ENCODE measurements at places on chromosomes 3 and 15.
A peak's percentile ranks its signal among the peaks of the same experiment; 100 is the strongest.

GRCh38 chr3:46006238-46007032 lies 10.8 kb upstream of the FYCO1 start:
- DNase-seq = no peak

GRCh38 chr3:110272525-110272924 lies 799.1 kb upstream of the NECTIN3 start:
- DNase-seq = no peak

- DNase-seq = no peak
These were observed 315.3 kb upstream of the UBE2E2 start for GRCh38 chr3:22887664-22888291.

- DNase-seq = no peak
These were observed 417.1 kb downstream of the TAFA4 start for GRCh38 chr3:68515237-68515636.

DNA sequence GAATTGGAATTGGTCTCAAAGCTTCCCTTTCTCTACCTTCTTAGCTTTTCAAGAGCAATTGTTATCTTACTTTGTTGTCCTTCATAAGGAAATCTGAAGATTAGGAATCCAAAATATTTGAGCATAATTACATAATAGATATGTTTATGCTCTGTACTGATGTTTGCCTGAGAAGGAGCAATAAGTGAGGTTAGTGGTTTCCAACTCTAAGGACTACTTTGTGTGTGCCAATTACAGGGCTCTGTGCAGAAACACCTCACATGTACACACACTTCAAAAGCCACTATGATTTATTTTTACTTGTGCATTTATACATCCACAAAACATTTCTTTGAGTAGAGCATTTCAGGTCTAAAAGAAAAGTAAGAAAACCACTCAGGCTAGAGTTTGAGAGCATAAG lies 49.9 kb downstream of the MME start:
- DNase-seq = no peak

- no peak for DNase-seq
These were observed 420.3 kb upstream of the CFAP20DC start for GRCh38 chr3:59469948-59470723.

DNA sequence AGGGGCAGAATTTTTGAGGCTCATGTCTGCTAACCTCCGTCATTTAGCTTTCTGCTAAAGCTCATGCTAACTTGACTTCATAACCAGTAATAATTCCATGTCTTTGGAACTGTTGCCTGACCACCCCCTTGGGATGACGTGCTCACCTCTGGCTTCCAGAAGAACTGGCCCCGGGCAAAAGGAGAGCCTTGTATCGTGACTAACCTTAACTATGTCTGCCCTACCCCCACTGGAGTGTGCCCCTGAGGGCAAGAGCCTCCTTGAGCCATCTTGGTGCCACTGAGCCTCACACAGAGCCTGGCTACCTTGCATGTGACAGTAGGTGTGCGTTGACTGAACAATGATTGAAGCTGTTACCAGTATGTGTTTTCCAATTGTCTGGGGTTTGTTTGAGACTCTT lies 4.7 kb downstream of the LRRK1 start:
- no peak for DNase-seq

DNA sequence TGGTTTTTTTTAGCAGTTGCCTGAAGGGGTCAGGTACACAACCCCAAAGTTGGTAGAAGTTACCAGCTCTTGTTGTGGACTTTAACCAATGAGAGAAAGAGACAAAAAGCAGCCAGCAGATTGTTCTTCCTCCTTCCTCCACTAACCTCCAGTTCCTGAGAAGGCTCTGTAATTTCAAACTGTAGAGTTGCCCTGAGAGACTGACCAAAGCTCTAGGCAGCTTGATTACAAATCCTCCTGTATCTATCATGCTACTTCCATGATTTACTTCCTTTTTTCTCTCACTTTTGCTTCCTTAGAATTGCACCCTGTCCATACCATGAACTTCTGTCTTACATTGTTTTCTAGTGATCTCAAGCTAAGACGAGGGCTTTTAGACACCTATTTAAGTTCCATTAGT lies 29.2 kb downstream of the NSUN3 start:
- no peak for DNase-seq

GRCh38 chr3:11335056-11335608 lies 62.9 kb downstream of the ATG7 start:
- no peak for DNase-seq

- no peak for DNase-seq
These were observed 20.7 kb downstream of the PLEKHO2 start for GRCh38 chr15:64862408-64862807.

DNA sequence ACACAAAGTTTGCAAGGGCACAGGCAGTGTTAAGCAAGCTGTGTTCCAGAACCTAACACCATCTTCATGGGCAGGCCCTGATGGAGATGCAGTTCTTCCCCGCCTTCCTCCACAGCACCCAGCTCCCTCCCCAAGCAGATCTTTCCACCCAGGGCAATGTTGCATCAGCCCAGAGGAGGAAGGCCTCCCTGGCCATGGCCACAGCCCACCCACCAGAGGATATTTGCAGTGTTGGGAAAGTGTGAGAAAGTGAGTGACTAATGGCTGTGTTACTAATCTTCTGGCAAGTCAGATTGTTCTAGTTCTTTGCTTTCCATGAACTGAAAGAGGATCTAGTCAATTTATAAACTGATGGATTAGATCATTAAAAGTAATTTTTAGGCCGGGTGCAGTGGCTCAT lies 42.0 kb upstream of the ATP10A start:
- DNase-seq = no peak

DNA sequence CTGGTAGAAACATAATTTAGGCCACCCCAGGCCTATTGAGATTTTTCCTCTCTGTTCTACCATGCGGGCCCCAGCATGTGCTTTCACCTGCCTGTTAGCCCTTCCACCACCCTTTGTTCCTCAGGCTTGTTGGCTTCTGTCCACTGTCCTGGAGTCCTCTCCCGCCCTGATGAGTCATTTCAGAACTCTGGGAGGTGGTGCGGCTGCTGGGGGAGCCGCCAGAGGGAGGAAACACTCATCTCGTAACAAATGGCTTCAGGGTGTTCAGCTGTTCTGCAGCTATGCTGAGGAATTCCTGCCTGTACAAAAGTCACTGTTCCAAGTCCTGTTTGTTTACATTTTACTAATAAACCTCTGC lies 36.3 kb downstream of the LRTM1 start:
- DNase-seq = peak; percentile 85

DNA sequence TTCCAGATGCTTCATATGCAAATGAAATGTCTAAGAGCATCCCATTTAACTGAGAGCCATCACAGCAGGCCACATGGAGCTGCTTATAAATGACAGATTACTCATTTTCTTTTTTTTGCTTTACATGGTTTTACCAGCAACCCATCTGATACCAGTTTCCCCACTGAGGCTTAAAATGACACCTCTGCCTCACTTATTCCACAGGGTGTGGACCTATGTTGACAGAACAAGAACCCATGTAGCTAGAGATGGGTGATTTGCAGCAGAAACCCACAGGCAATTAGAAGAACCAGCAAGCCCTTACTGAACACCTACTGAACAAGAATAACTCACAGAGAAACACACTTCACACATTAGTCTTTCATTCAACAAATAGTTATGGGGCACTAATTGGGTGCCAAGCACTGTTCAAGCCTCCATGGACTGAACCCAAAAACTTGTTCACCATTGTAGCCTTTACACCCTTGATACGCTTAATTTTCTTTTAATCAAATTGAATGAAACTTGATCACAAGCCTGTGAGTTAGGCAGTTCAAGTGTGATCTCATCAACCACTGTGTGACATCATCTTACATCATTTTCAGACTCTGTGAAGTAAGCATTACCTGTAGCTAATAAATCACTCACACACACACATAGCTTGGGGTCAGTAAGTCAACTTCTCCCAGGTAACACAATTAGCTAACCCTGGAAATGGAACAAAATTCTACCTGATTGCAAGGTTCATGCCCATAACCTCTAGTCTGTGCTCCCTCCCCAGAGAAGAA lies 45.4 kb downstream of the MAGI1 start:
- DNase-seq = no peak

GRCh38 chr3:195113048-195113447 lies 157.9 kb downstream of the XXYLT1 start:
- no peak for DNase-seq

- DNase-seq = no peak
These were observed 93.4 kb downstream of the KCNMB2 start for GRCh38 chr3:178629430-178630178.

DNA sequence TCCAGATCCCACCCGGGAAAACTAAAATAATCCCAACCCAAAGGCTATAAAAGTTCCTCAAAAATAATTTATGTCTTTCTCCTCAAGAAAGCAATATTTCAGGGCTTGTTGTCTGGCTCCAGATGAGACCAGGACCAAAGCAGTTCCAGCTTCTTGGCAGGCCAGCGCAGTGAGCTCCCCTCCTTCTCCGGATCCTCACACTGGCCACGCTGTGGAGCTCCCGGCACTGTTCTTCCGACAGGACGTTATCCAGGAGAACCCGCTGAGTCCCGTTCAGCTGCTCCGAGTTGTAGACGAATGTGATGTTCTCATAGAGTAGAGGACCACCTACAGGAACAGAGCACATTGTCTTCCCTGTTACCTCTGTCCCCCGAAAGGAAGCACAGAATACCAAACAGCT lies 146.3 kb downstream of the P3H2 start:
- no peak for DNase-seq

DNA sequence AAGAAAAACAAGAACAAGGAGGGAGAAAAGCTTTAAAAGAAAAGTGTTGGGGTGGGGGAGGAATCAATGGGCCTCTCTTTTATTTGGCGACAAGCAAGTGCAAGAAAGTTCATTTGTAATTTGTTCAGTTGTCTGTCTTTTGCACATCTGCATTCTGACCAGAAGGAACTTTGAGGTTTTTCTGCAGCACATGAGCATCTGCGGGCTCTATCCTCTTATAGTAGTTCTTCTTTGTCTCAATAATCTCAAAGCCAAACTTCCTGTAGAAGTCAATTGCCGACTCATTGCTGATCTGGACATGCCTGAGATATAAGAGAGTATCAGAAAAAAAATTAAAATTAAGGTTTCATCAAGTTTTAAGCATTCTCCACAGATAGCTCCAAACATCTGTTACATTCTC lies 24.4 kb downstream of the NAA50 start:
- DNase-seq = no peak

GRCh38 chr3:129424185-129424841 lies 4.1 kb downstream of the EFCAB12 start:
- no peak for DNase-seq

DNA sequence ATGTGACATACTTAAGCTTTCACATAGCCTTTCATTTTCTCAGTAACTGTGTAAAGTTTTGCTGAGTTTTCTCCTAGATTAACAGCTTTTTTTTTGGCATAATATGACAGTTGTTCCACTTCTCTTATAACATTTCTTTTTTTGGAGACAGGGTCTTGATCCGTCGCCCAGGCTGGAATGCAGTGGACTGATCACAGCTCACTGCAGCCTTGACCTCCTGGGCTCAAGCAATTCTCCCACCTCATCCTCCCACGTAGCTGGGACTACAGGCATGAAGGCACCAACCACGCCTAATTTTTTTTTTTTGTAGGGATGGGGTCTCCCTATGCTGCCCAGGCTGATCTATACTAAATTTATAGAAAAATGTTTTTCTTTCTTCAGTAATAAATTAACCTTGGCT lies 30.1 kb downstream of the DLG1 start:
- DNase-seq = no peak

DNA sequence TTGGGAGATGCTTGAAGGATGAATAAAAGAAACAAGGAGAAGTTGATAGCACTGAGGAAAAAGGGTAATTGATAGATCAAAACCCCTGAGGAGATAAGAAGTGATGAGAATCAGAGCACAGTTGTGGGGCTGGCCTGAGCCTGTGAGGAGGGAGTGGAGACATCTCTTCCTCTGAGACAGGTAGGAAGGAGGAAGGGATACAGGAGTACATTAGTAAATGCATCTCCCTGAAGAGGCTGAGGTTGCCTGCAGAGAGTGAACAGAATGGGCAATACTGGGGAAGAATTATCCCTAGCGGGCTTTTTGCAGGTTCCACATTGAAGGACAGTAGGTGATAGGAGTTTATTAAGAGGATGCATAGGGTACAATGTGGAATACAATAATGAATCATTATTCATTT lies 17.3 kb upstream of the SCAMP5 start:
- no peak for DNase-seq

DNA sequence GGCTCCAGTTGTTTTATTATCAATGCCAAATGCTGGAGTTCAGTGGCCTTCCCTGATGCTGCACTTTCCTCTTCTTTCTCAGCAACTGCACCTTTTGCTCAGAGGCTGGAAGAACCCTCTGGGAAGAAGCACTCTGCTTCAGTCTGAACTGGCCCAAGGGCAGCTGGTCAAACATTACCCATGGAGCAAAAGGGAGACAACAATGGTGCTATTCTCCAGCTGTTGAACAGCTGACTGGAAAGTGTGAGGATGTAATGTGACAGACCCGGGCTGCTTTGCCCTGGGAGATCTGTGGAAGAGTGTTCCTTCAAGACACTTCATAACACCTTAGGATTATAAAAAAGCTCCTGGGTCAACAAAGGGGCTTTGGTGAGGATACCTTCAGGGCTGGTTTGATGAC lies 84.9 kb downstream of the EPHB1 start:
- no peak for DNase-seq

DNA sequence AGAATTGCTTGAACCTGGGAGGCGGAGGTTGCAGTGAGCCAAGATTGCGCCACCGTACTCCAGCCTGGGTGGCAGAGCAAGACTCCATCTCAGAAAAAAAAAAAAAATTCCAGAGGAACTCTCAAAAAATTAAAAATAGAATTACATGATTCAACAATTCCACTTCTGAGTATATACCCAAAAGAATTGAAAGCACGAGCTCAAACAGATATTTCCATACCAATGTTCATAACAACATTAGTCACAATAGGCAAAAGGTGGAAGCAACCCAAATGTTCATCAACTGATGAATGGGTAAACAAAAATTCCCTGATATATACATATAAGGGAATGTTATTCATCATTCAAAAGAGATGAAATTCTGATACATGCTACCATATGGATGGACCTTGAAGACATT lies 16.9 kb upstream of the MORF4L1 start:
- no peak for DNase-seq

GRCh38 chr3:119652306-119653033 lies 7.9 kb downstream of the POPDC2 start:
- DNase-seq = no peak
